Sigmoid colon (tissue), 7 donors: ENCODE measurements at places on chromosomes 12 and 14. TPM values are rescaled to one million over a fixed set of nuclear protein-coding genes. Genes with fewer than 3 reads are reported as not detected.
A peak's percentile ranks its signal among the peaks of the same experiment; 100 is the strongest.

The GNPTAB gene
- 42.2 TPM for total RNA-seq

The RPGRIP1 gene
- total RNA-seq: 0.27 TPM

The RASSF9 gene
- 2.7 TPM for total RNA-seq

The ST8SIA1 gene
- total RNA-seq: 23.5 TPM

The PIWIL1 gene
- not detected for total RNA-seq

The ETFBKMT gene
- 3.1 TPM for total RNA-seq

The GRIP1 gene
- total RNA-seq: 6.3 TPM

The CHGA gene
- total RNA-seq: 0.99 TPM

The LIN52 gene
- 10.5 TPM for total RNA-seq

The POLE2 gene
- total RNA-seq: 2.0 TPM

The MAP1LC3B2 gene
- not detected for total RNA-seq

The RAD51B gene
- 10.0 TPM for total RNA-seq

The DTX3 gene
- total RNA-seq: 42.9 TPM

The GPR84 gene
- not detected for total RNA-seq

The ACOT2 gene
- total RNA-seq: 81.3 TPM

The IRAK3 gene
- total RNA-seq: 17.1 TPM

DNA sequence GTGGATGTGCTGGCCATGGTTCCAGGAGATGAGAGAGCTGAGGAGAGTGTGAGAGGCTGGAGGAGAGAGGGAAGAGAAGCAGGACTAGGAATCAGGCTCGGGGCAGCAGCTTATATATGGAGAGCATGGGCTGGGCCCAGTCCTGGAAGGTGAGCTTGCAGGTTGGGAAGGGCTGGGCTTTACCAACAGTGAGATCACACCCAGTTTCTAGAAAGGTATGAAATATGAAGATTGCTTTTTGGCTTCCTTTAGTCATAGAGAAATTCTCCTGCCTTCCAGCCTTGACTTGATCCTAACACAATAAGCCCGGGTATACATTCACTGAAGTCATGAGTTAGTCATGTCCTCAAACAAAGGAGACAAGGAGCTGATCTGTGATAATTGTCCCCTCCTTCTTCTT lies at the start of gene KRT6A:
TSS of gene KRT6A (minus strand) at position 86 of the 400 bp plus-strand sequence. CDS start at position 17, 69 bp downstream.
- DNase-seq: no peak

DNA sequence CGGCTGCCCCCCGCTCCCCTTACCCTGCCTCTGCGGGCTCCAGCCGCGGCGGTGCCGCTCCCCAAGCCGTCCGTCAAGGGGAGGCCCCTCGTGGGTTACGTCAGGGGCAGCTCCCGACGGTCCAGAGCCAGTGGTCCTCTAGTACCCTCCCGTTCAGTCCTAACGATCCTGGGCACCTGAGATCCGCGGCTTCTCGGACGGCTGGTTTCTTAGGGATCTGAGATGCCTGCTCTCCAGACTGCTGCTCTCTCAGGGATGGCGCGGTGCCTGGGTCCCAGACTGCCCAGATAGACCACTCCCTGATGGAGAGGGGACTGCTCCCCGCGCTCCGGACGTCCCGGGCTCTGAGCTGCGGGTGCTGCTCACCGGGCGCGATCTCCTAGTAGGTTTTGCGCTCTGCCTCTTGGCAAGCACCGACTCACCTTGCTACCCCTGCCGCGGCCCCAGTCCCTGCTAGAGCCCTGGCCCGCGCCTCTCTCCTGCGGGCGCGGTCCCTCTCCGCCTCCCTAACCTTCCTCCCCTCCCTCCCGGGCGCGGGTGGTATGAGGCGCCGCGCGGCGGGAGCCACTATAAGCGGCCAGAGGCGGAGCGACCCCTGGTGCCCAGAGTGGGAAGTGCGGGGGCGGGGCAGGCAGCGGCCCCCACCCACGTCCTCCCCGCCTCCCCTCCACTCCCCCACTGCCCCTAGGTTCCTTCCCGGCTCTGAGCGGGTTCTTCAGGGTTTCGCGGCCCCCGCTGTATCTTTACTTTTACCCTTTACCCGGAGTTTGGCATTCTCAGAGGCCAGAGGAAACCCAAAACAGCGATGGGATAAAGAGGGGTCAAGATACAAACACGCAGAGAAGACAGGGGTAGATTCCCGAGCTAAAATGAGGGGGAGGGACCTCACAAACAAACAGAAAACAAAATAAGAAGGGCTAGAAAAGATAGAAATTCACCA lies at the start of gene C1QL4:
TSS of gene C1QL4 (minus strand) at position 544 of the 940 bp plus-strand sequence. CDS start 711 bp downstream, outside the sequence.
- DNase-seq: peak; percentile 85

GRCh38 chr14:76694106-76694505 lies 67.2 kb upstream of the VASH1 start:
- DNase-seq: no peak

GRCh38 chr14:96811985-96812667 lies 14.9 kb downstream of the VRK1 start:
- no peak for DNase-seq

DNA sequence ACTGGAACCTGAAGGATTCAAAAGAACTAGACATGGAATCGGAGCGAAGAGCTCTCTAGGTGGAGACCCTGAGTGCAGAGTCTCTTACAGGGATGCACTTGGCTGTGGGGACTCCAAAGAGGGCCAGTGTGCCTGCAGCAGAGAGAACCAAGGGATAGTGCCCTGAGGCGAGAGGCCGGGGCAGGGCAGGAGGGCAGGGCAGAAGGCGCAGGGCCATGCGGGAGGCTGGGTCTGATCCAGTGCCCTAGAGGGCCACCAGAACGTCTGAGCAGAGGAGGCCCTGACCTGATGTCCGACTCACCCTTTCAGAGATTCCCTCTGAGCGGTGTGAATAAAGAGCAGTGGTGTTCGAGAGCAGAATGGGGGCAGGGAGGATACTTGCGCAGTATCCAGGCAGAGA lies 205.4 kb upstream of the FKBP4 start:
- peak; percentile 51 for DNase-seq

- peak; percentile 17 for DNase-seq
These were observed 9.7 kb upstream of the ZDHHC22 start for GRCh38 chr14:77151245-77151644.

- DNase-seq: no peak
These were observed 8.9 kb upstream of the RPLP0 start for GRCh38 chr12:120209851-120210250.

GRCh38 chr14:45868863-45869262 lies 615.9 kb upstream of the MIS18BP1 start:
- DNase-seq: no peak

- DNase-seq: peak; percentile 74
These were observed 91.9 kb downstream of the TMEM30B start for GRCh38 chr14:61188978-61189808.

DNA sequence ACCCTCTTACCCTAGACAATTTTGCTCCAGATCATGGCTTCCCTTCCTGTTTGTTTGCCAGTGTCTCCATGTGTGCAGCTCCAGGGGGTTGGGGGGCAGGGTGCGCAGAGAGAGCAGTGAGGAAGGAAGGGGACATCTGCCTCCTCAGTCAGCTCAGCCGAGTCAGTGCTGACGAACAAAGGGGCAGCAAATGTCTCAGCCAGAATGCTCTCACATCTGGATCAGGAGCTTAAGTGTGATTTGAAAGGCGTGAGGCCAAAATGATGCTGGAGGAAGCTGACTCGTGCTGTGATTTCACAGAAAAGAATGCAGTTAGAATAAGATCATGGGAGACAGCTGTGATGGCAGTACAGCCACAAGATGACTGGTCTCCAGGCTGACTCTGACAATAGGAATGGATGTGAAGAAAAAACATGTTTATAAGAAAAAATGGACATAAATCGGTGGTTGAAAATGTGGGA lies 27.1 kb upstream of the CDK17 start:
- DNase-seq: peak; percentile 87

- DNase-seq: no peak
These were observed 5.9 kb downstream of the PRPF39 start for GRCh38 chr14:45089813-45090212.

GRCh38 chr14:101442451-101442850 lies 118.8 kb upstream of the DIO3 start:
- DNase-seq: no peak

GRCh38 chr14:64950889-64951288 lies 8.3 kb upstream of the GPX2 start:
- DNase-seq: no peak

DNA sequence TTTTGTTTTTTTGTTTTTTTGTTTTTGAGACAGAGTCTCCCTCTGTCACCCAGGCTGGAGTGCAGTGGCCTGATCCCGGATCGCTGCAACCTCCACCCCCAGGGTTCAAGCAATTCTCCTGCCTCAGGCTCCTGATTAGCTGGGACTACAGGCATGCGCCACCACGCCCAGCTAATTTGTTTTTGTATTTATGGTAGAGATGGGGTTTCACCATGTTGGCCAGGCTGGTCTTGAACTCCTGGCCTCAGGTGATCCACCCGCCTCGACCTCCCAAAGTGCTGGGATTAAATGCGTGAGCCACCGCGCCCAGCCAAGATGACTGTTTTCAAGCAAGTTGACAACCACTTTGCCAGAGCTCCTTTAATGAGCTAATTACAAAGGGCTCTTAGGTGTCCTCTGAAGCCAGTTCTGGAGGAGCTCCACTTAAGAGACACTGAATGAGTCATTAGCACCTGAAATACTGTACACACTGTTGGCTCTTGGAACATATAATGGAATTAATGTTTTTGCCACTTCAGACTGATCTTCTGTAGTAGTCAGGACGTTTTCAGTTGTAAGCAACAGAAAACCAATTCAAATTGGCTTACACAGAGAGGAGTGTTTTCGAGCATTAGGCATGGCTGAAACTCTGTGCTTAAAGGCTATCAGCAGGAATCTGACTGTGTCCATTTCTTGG lies 55.4 kb upstream of the MED13L start:
- DNase-seq: no peak

- DNase-seq: no peak
These were observed 31.2 kb downstream of the DAD1 start for GRCh38 chr14:22557846-22558220.

GRCh38 chr12:95804291-95804690 lies 13.7 kb upstream of the NTN4 start:
- DNase-seq: no peak

- DNase-seq: no peak
These were observed 6.2 kb downstream of the EIF2S3B start for GRCh38 chr12:10511756-10512355.

GRCh38 chr14:35653045-35653444 lies 119.1 kb downstream of the INSM2 start:
- DNase-seq: no peak

- DNase-seq: peak; percentile 72
These were observed 232.8 kb downstream of the MSRB3 start for GRCh38 chr12:65511134-65511834.

GRCh38 chr12:43131301-43131700 lies 420.7 kb downstream of the ADAMTS20 start:
- no peak for DNase-seq

- no peak for DNase-seq
These were observed 117.1 kb downstream of the NAV3 start for GRCh38 chr12:77947746-77948145.

DNA sequence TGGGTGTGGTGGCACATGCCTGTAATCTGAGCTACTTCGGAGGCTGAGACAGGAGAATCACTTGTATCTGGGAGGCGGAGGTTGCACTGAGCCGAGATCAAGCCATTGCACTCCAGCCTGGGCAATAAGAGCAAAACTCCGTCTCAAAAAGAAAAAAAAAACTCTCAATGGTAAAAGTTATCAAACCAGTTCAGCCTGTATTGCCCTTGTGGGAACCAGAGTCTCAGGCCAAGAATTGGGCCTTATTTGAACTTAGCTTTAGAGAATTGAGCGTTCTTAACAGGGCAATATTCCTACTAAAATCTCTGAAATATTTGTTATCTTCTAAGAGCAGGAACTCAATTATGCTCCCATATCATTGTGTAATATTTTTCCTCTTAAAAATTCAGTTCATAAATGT lies 7.7 kb upstream of the MDM2 start:
- no peak for DNase-seq

DNA sequence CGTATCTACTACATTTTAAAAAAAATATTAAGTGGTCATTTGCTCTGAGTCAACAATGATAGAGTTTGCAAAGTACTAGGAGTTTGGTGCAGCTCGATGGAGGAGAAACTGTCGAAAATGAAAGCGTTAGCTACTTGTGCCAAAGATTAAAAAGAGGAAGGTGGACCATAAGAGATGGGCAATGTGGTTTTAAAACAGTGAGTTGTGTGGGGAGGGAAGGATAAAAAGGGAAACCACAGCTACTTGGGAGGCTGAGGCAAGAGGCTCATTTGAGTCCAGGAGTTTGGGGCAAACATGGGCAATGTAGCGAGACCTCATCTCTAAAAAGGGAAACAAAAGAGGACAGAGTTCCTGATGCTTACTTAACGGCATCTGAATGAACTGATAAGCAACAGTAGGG lies 18.2 kb upstream of the STRAP start:
- no peak for DNase-seq

- DNase-seq: no peak
These were observed 82.1 kb downstream of the SAMD4A start for GRCh38 chr14:54649056-54649455.

DNA sequence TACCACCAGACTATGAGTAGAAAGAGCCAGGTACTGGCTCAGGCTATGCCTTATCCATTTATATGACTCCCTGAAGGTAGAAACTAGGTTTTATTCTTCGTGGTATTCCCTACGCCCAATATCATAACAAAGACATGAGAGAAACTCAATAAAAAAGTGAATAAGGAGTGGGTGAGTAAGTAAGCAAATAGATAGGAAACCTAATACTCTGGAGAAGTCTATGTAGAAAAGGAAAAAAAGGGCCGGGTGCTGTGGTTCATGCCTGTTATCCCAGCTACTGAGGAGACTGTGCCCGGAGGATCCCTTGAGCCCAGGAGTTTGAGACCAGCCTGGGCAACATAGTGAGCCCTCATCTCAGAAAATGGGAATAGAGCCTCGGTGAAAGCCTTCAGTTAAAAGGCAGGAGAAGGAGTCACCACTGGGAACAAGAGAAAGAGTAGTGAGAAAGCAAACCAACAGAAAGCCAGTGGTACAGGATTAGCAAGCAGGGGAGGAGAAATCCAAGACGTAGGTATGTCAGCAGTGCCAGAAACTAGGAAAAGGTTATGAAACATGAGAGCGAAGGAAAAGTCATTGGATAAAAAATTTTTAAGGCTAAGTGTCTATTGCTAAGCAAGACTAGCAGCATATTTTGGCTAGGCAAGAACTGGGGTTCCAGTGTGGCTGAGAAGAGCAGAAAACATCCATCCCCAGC lies 6.0 kb upstream of the OR6J1 start:
- DNase-seq: no peak

- DNase-seq: no peak
These were observed 371 bp upstream of the SHMT2 start for GRCh38 chr12:57229046-57229633.

GRCh38 chr12:105221583-105222283 lies 14.2 kb downstream of the APPL2 start:
- no peak for DNase-seq

DNA sequence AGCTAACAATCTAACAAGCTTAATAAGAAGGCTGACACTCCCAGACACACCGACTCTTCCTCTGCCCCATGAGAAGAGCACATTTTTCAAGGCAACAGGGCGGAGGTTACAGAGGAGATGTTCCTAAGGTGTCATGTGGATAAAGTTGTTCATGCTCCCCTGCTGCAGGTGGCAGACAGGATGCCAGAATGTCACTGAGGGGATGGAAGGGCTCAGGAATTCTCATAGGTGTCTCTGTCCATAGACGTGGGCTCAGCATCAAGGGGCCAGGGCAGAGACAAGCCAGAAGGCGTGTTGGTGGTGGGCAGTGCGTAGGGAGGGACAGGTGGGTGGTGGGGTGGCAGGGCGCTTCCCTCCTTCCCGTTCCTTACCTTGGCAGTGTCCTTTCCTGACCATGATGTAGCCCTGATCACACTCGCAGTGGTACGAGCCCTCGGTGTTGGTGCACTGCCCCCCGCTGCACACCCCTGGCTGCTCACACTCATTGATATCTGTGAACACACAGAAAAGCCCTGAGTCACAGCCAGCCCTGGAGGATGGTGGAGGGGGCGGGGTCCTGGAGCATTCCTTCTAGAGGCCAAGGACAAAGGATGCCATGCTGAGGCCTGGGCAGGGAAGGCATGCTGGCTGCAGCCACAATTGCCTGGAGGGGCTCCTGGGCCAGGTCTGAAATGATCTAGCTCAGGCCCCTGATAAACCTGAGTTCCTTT lies 23.0 kb downstream of the ISCA2 start:
- DNase-seq: peak; percentile 18
